ENCODE measurements at places on chromosomes 7 and 10.

DNA sequence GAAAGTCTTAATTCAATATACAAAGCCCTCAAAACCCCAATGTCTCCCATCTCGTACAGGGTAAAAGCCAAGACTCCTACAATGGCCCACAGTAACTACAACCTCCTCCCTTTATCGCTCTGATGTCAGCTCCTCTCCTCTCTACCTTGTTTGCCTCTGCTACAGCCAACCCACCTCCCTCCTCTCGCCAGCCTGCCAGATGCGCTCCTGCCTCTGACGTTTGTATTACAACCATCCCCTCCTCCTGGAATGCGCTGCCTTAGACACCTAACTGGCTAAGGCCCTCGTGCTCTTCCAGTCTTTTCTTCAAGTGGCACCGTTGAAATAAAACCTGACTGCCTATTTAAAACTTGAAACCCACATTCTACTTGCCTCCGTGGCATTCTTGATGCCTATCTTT lies 115.3 kb upstream of the MYO3A start:
- no peak for DNase-seq

DNA sequence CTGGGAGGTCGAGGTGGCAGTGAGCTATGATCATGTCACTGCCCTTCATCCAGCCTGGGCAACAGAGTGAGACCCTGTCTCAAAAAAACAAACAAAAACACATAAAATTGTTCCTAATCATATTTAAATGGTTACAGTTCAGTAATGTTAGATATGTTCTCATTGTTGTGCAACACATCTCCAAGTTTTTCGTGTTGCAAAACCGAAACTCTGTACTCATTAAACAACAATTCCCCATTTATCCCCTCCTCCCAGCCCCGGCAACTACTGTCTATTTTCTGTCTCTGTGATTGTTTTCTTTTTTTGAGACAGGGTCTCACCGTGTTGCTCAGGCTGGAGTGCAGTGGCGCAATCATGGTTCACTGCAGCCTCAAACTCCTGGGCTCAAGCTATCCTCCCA lies 16.1 kb upstream of the PRXL2A start:
- DNase-seq, result peak; percentile 40

- peak; percentile 45 for DNase-seq
Observed at GRCh38 chr10:116385994-116386809, 41.4 kb upstream of the PNLIPRP3 start.

DNA sequence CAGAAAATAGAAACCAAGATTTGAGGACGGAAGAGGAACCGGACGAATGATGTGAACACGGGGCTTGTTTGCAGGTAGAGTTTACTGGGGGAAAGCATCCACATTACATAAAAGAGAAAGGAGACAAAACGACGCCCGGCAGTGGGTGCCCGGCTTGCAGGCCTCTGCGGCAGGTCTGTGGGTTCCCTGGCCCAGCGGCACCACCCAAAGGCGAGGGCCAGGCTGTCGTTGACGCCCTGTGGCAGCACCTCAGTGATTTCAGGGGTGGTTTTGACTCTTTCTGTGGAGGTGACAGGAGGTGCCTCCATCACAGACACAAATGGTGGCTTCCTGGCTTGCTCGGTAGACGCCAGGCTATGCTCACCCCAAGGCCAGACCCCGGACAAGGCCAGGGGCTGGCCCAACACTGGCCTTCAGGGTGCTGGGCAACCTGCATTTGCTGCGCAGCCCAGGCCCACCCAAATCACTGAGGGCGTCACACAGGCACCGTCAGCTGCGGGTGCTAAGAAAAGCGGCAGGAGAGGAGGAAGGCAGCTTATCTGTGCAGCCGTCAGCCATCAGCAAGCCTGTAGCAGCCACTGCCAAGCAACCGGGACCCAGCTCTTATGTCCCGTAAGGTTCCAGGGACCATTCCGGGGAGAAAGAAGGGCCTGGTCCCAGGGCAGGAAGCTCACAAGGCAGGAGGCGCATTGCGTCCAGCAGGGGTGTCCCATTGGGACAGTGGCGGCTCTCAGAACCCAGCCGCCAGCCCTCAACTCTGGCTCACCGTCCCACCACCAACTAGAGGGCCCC lies 230.3 kb downstream of the PTPRN2 start:
- no peak for DNase-seq

- no peak for DNase-seq
Observed at GRCh38 chr10:90028312-90028711, 326.9 kb downstream of the KIF20B start.

- no peak for DNase-seq
Observed at GRCh38 chr10:69620625-69621024, 9.4 kb upstream of the FAM241B start.

DNA sequence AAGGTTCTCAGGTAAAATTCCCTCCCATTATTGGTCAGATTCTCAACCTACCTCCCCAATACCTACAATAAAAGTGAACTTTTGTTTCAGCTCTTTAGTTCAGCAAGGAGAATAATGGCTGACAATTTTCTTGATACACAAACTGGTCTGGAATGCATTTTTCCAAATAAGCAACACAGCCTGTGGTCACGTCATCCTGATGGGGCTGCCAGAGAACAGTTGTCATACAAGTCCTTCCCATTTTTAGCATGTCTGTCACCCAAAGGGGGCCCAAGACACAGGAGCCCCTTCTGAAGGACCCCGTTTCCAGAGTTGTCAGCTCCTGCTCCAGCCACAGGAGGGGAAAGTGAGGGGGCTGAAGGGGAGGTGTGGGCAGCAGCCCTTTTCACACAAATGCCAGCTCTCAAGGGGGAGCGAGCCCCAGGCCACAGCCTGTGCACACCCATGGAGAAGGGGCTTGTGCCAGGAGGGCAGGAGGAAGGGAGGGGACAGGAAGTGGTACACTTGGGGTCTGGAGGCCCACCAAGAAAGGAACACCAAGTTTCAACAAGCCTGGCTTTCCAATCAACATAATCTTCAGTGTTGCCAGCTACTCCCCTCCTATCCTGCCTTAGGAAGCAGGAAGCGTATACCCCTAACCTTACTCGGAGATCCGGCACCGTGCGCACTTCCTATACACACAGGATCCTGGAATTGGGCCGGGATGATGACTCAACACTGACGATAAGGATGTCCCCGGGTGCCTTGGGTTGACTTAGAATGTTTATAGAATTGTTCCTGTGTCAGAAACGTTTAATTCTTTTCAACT lies 43.4 kb upstream of the PDLIM1 start:
- DNase-seq, result peak; percentile 85

GRCh38 chr10:29083096-29083495 lies 205.8 kb upstream of the LYZL1 start:
- DNase-seq, result no peak

DNA sequence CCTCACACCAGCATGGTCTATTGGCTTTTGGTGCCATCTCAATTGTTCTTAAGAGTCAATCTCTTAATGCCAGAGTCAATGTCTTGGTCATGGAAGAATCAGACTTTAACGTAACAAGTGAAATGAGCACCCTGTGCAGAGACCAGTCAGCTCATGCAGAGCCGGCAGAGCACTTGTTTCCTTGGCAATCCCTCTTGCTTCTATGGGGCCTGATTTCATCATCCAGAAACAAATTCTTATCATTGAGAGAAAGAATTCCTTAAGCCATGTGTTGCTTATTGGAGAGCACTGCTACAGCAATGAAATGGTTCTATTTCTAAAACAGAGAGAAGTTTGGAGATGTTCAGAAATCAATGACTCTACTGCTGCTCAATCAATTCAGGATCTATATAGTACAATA lies 212.8 kb downstream of the IPMK start:
- DNase-seq, result no peak
